Hindlimb muscle (tissue), 1 donor: ENCODE measurements at places on chromosomes 12 and 14. TPM values are rescaled to one million over a fixed set of nuclear protein-coding genes. Genes with fewer than 3 reads are reported as not detected.

Gene C1QL4
- not detected for polyA plus RNA-seq

Gene PLCZ1
- polyA plus RNA-seq = not detected

Gene YEATS4
- 12.4 TPM for polyA plus RNA-seq

Gene GLIPR1L1
- not detected for polyA plus RNA-seq

Gene PTGES3
- 185 TPM for polyA plus RNA-seq

Gene RND1
- polyA plus RNA-seq = 0.37 TPM

Gene TMEM233
- 4.9 TPM for polyA plus RNA-seq

Gene PTGER2
- 1.1 TPM for polyA plus RNA-seq

DNA sequence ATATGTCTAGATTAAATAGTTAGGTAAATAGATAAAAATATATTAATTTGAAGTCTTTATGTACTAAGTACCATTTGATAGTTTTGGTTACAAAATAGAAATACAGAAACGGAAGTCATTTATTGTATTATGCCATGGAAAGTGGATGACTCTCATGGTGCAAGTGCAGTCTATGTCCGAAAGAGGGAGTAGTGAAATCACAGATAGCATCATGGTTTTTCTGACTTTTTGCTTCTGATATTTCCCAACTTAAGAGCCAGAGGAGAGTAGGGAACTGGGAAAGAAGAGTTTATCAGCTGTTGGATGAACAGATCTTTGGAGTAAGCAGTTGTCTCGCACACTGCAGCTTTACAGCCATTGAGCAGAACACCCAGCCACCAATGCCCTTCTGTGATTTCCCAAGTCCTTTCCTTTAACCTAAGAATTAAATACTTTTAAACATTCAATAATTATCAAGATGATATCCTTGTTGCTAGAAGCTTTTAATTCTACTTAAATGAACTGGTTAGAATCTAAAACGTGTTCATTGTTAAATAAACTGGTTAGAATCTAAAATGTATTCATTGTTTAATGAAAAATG lies 18.4 kb upstream of the SRGAP1 start:
- no peak for DNase-seq

- no peak for DNase-seq
Observed at GRCh38 chr12:524167-524951, 64.6 kb downstream of the B4GALNT3 start.

DNA sequence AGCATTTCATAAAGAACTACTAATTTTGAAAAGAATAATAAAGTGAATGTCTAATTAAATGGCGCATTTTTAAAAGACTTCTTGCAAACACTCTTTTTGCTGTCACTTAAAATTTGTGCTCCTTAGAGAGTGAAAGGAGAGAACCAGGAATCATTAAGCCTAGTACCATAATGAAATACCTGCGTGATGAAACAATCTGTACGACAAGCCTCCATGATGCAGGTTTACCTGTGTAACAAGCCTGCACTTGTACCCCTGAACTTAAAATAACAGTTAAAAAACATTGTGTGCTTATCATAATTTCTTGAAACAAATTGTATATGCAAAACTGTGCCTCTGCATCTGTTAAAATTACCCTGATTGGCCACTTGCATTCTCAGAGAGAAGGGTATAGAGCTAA lies 108.1 kb downstream of the MGAT4C start:
- no peak for DNase-seq

- no peak for DNase-seq
Observed at GRCh38 chr14:74572726-74573301, 39.2 kb downstream of the LTBP2 start.

- DNase-seq = no peak
Observed at GRCh38 chr12:95130096-95130495, 56.7 kb upstream of the NR2C1 start.

- DNase-seq = peak; percentile 32
Observed at GRCh38 chr12:69821456-69822159, 3.4 kb upstream of the MYRFL start.

GRCh38 chr14:95318399-95319311 lies 1.1 kb downstream of the CLMN start:
- DNase-seq = no peak

DNA sequence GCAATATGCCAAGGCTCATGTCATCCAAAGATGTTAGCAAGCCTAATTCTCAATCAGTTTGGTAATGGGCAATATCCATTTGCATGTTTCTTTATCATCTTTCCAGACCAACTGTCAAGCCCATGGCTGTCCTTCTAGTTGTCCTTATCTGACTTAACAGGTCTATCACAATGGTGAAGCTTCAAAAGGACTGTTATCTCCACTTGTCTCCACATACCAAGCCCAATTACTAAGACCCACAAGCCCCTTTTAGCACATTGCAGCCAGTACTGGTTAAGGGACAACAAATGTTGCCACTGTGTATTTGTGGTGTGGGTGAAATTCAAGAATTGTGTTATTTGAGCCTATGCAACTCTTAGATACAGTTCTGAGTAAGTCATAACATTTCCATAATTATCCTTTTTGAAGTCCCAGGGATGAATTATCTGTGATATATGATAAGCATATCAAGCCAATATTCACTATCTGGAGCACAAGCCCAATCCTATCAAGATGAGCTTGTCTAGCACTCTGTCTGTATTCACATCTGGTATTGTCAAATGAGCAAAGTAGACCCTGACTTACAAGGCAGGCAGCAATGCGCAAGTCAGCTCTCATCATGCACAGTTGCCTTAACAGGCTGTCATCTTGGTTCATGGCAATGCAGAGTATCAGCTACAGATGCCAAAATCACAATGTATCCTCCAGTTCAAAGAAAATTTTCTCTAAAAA lies 19.3 kb upstream of the ST8SIA1 start:
- no peak for DNase-seq

DNA sequence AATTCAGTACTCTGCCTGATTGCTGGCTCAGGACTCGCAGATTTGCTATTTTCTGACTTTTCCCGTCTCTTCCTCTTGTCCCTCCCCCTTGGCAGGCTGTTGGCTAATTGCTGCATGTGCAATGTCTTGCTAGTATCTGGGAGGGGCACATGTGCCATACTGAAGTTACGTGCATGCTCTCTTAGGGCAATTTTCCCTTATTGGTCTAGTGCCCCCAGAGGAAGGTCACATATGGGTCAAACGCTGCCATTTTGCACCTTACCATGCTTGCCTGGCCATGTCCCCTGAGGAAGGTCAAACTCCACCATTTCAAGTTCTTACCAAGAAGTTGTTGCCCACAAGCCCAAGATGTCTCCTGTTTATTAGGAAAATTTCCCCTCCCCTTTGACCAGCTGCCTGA lies 13.9 kb upstream of the ERC1 start:
- no peak for DNase-seq

- DNase-seq = peak; percentile 26
Observed at GRCh38 chr12:32139064-32139421, 32.4 kb downstream of the BICD1 start.

- DNase-seq = no peak
Observed at GRCh38 chr12:108367436-108367835, 28.3 kb upstream of the CMKLR1 start.

GRCh38 chr12:6277982-6278438 lies 32.5 kb upstream of the PLEKHG6 start:
- DNase-seq = no peak

DNA sequence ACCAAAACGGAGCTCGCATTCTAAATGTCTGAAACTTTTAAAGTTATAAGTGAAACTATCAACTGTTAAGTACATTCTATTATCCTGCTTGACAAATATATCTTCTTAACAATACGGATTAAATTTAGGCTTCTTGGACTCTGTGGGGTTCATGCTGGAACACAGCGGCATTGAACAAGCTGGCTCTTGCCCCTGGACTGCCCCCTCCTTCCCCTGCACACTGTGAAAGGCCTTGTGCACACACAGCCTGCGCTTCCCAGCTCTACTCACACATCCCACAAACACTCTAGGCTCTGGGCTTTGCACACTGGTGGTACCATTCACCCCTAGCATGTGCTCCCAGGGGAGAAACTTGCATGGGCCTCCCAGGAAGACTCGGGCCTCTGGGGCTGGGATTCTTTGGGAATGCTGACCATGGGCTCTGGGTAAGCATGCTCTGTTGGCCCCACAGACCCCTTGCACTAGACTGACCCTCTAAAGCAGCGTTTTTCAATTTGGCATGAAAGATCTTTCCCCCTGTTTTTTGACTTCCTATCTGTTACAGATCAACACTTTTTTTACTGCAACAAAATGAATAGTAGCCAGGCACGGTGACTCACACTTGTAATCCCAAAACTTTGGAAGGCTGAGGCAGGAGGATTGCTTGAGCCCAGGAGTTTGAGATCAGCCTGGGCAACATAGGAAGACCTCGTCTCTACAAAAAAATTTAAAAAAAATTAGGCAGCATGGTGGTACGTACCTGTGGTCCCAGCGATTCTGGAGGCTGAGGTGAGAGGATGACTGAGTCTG lies 96.2 kb upstream of the CPM start:
- DNase-seq = no peak

DNA sequence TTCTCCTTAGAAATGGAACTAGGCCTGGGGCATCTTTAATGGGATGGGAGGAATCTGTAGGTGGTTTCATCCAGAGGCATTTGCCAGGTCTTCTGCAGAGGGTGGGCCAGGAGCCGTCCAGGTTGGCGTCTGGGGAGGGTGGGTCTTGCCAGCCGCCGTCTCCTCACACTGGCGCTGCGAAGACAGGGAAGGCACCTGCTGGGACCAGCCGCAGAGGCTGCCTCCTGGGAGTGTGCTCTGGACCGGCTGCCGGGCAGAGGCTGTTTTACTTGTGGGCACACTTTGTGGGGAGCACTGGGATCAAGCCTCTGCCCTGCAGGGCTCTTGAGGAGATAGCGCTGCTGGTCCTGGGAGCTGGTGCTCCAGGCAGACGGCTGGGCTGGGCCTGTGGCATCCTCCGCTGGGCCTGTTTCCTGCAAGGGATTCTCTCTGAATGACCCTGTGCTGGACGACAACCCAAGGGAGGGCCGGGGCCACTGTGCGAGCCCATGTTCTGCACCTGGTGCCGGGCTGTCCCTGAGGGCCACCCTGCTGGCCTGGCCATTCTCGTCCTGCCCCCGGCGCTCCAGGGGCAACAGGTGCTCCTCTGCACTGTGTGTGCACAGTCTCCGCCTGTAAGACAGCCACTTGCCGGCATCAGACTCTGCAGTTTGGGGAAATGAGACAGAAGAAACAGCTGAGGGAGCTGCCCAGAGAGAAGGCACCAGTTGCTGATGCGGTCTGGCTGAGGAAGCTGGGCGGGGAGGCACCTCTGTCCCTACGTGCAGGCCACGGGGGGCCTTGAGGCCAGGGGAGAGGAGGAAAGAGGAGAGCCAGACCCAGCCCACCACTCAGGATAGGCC lies 10.0 kb upstream of the TEX22 start:
- DNase-seq = no peak

DNA sequence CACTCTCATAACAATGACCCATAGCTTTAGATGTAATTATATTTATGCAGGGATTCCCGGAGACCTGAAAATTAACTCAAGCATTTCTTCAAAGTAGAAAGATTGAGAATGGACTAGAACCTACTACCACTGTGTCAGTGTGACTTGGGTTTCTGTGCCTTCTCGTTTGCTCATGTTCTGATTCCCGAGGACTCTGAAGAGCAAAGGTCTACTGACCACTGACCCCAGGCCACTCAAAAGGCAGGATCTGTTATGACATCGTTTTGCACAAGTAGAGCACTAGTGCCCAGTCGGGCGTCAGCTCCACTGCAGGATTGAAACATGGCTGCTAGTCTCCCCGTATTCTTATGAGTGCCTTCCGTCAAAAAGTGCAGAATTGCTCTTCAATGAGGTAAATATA lies 53.8 kb upstream of the DHRS4 start:
- no peak for DNase-seq

DNA sequence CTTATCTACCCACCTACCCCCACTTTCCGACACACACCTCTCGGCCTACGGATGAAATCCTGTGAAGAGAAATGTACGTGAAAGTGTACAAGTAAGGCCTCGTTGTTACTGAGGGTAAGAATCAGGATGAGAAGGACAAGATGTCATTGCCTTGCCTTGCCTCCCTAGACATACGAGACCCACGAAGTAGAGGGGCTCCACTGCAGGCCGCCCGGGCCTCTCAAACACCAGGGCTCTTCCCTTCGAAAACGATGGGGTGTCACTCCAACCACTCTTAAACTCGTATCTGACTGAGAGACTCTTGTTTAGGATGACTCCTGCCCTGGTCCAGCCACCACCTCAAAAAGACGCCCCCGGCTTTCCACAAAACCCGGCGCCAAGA lies 498 bp downstream of the RACGAP1 start:
- DNase-seq = no peak

GRCh38 chr12:46218322-46219095 lies 50.3 kb downstream of the SLC38A1 start:
- DNase-seq = no peak

DNA sequence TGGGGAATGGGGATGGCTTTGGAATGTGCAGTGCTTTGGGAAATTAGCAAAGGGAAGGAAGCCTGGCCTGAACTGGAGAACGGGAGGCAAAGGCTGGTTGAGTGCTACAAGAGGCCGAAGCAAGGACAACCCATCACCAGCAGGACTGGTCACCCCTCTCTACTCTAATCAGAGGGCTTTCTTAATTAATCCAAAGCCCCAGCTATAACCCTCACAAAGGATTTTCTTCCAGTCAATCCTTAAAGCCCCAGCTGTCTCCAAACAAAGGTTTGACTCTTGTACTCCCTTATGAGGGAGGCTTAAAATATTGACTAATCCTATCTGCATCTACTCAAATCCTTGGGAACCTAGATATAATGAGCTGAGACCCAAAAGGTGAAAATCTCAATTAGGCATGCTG lies 256.3 kb downstream of the NTF3 start:
- DNase-seq = no peak
